ENCODE measurements at places on chromosomes 11 and 22.

DNA sequence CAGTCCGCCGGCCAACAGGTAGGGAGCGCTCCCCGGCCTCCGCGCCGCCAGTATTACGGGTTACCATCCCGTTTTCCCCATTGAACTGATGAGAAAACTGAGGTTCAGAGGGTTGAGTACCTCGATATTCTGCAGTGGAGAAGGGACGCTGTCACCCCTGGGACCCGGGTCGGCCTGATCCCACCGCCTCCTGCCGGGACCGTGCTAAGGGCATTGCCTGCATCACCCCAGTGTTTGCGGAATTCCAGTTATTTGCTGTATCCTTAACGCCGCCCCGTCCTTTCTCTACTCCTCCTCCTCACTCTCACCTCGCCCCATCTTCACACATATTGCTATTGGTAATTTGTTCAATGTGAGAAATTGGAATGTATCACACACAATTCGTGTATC lies 370 bp upstream of the A4GALT start:
- DNase-seq, result no peak

- no peak for DNase-seq
These were observed 303.5 kb upstream of the PDGFD start for GRCh38 chr11:104467404-104467803.

GRCh38 chr11:10797531-10797930 lies 11.2 kb downstream of the EIF4G2 start:
- no peak for DNase-seq

- DNase-seq, result no peak
These were observed 15.1 kb upstream of the CEP295 start for GRCh38 chr11:93646399-93646798.

GRCh38 chr11:69361048-69361447 lies 67.1 kb downstream of the MYEOV start:
- DNase-seq, result no peak

DNA sequence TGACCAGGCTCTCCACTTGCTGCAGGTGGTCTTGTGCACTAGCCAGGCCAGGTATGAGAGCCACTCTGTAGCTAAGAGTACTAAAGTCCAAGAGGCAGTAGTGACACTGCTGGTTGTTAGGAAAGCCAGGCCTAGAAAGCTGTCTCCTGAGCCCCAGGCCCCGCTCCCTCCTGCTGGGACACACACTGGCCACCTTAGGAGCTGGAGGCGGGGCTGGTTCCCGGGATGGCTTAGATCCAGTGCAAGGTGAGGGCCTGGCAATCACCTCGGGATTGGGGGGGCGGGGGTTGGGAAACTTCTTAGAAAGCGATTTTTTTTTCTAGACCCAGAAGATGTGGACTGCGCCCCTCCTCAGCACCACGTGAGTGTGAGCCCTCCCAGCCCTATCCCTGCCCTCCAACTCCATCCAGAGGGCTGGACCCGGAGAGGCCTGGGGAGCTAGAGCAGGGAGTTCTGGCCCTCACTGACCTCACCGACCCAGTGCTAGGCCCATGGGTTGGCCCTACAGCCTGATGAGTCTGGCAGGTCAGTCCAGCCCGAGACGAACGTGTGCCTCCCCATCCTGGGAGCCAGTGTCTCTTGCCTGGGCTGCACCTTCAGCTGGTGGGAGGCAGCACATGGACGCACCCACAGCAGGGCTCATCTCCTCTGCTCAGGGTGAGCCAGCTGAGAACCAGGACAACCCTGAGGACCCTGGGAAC lies 18.1 kb downstream of the SLC37A2 start:
- DNase-seq, result no peak

- DNase-seq, result no peak
These were observed 494.1 kb downstream of the DLG2 start for GRCh38 chr11:85132851-85133585.

- DNase-seq, result no peak
These were observed 40.8 kb downstream of the APOL1 start for GRCh38 chr22:36293606-36294292.

- no peak for DNase-seq
These were observed 41.4 kb upstream of the PHF21A start for GRCh38 chr11:46162700-46163099.

- DNase-seq, result no peak
These were observed 6.5 kb downstream of the RIBC2 start for GRCh38 chr22:45420011-45420410.

DNA sequence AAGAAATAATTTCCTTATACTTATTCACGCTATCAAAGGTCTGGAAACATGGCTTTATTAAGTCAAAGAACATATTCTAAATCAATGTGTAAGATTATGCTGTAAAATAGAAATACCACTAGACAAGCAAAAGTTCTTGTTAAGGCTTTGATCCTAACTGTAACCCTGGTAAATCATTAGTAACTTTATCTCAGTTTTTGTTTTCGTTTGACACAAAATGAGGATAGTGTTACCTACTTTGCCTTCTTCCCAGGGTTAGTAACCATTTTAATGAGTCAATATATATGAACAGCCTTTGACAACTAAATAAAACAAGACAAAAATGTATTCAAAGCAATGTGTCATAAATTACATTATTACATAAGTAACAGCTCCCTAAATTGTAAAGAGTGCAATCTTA lies 1336.3 kb downstream of the FAM181B start:
- DNase-seq, result no peak

DNA sequence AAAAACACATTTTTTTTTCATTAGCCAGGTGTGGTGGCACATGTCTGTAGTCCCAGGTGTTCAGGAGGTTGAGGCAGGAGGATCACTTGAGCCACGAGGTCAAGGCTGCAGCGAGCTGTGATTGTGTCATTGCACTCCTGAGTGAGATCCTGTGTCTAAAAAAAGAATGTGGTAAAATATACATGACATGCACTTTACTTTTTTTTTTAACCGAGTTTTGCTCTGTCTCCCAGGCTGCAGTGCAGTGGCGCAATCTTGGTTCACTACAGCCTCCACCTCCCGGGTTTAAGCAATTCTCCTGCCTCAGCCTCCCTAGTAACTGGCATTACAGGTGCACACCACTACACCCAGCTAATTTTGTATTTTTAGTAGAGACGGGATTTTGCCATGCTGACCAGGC lies 22.5 kb upstream of the CLDN5 start:
- no peak for DNase-seq

- no peak for DNase-seq
These were observed 17.3 kb downstream of the TOLLIP start for GRCh38 chr11:1292018-1292643.

DNA sequence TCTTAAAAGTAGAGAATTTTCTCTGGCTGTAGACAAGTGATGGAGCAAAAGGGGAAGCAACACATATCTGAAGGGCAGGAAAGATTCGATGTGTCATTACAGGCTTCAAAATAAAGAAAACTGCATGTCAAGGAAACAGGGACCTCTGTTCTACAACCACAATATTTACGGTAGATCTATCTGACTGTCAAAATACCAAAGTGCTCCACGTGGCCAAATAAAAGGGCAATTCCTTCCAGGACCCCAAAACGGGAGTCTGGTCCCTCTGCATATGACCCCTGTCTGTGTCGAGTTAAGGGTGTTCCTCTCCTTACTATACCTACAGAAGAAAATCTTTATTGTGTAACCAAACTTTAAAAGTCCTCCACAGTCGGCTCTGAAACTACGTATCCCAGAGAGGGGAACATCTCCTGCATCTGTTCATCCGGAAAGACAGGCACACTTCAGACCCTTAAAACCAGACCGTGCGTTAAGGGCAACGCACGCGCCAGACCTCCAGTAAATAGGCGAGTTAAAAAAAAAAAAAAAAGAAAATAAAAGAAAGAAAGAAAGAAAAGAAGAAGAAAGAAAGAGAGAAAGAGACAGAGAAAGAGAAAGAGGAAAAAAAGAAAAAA lies 756 bp downstream of the CLNS1A start:
- no peak for DNase-seq

GRCh38 chr11:69839516-69839915 lies 20.3 kb upstream of the FGF3 start:
- no peak for DNase-seq

DNA sequence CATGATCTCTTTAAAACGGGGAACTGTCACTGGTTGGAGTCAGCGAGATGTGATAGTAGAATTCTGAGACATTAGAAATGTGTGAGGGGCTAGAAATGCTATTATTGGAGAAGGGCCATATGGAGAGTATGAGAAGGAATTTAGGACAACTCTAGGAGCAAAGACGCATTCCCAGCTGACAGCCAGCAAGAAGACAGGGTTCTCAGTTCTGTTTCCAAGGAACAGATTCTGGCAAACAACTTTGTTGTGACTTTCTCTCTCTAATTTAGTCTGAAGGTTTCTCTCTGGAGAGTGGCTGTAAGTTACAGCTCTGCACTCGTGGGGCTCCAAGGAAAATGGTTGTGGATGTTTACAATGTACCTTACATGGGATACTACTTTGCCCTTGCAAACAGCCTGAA lies 876.3 kb downstream of the FAM181B start:
- no peak for DNase-seq

GRCh38 chr11:64876835-64877341 lies 1.5 kb downstream of the EHD1 start:
- DNase-seq, result no peak

GRCh38 chr22:31866918-31867317 lies 77.4 kb upstream of the YWHAH start:
- DNase-seq, result no peak

- no peak for DNase-seq
These were observed 31.9 kb downstream of the MRGPRD start for GRCh38 chr11:68948935-68949334.

DNA sequence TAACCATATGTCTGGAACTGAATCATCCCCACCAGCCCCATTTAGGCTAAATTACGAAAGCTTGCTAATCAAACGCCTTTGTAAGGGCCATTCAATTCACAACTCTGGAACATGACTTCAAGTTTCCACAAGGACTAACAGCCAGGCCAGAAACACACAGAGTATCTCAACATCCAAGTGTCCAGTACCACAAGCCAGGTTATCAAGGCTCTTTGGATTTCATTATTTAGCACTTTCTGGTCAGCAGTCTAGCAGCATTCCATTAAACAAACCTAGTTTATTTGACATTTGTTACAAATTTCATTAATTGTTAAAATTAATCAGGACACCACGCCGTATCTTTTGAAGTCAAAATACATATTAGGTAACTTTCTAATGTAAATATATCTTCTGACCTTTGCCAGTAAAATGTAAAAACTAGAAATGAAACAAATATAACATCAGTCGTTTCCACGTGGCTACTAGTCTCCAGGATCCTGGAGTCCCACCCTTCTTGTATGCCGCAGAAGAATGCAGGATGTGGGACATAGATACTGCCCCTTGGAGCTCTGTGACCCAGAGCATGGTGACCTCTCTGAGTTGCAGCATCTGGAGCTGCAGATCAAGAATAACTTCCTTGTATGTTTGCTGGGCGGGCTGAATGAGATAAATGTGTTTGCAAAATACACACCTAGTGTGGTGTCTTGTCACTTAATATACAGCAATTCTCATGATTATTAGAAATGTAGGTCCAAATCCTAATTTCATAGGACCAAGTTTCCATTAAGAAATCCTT lies 64.7 kb downstream of the MPPED2 start:
- no peak for DNase-seq

DNA sequence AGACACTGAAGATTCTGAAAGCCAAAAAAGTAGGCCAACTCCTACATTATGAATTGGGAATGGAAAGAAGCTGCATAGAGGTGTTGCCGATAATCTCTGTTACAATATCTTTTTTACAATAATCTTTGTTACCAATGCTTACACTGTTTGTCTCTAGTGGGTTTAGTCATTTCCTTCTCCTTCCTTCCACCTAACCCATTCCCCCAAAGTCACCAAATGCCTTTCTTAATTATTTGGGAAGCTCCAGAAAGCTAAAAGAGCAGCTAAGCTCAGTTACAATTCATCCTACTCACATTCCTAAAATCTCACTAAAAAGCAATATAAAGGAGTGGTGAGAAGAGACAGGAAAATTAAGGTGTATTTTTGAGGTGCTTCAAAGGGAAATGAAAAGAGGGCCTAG lies 313.7 kb downstream of the SWAP70 start:
- no peak for DNase-seq

- peak; percentile 31 for DNase-seq
These were observed 2.7 kb upstream of the GAB2 start for GRCh38 chr11:78420255-78420764.

DNA sequence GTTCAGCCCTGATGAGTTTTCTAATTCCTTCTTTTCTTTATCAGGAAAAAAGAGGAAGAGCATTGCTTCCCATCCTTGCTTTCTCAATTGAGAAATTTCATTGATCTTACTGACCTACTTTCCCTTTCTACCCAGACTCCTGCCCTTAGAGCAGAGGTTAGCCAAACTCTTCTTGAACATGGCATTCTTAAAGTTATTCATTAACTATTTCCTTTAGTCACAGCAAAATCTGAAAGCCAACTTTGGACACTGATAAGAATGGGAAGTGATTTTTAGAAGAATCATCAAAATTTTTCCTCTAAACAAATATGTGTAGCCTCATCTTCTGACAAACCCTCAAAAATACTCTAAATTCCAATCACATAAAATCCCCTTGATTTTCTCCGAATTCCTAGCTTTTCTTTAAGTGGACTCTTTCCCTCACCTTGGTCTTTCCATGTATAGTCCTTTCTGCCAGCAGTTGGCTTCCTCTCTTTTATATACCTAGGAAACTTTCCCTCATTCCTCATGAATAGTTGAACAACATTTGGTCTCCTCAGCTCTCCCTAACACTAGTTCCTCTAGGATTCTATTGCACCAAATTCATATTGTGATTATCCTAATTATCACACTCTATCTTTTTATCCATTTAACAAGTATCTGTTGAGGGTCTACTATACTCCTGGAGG lies 566.7 kb upstream of the CCDC90B start:
- DNase-seq, result no peak

DNA sequence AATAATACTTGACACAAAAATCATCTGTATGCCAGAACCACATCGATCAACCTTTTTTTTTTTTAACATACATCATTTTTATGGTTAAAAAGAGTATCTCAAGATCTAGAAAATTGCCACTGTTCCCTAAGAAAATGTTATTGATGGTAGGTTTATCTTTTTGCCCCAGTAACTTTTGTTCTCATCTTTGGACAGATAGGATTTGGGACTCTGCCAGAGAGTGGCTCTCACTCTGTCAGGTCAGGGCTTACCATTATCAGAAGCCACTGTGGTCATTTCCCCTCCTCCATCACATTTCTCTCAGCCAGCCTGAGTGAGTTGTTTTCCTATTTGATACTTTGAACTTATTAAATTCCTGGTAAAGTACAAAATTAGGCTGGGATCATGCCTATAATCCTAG lies 47.9 kb upstream of the YWHAH start:
- no peak for DNase-seq

DNA sequence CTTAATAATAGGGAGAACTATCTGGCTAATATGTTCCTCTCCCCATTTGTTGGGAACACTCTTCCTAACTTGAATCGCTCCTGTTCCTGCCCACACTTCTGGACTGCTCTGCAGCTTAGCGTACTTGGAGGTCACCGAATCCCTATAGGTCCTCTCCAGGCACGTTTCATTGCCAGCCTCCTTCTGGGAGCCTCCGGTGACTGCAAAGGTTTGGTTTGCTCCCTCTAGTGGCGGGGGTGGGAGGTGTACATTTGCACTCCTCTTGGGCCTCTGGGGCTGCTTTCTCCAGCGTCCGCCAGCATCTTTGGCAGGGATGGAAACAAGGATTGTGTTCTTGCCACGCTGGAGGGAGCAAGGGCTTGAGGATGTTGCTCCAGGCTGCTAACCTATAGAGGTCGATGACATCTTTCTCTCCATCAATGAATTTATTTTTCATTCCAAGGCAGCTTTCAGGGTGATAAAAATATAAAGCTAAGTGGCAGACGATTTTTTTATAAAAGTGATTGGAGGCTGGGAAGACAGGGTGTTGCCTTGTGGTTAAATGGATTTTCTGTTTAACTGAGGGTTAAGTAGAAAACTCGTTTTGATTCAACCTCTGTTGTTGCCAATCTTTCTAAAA lies 48.7 kb downstream of the TSPAN18 start:
- peak; percentile 85 for DNase-seq

- DNase-seq, result no peak
These were observed 145.9 kb downstream of the CEP164 start for GRCh38 chr11:117473481-117474091.
